ENCODE measurements at places on chromosomes 1 and 21.

GRCh38 chr1:44154049-44154448, 12.6 kb upstream of the KLF18 start:
- DNase-seq = no peak

DNA sequence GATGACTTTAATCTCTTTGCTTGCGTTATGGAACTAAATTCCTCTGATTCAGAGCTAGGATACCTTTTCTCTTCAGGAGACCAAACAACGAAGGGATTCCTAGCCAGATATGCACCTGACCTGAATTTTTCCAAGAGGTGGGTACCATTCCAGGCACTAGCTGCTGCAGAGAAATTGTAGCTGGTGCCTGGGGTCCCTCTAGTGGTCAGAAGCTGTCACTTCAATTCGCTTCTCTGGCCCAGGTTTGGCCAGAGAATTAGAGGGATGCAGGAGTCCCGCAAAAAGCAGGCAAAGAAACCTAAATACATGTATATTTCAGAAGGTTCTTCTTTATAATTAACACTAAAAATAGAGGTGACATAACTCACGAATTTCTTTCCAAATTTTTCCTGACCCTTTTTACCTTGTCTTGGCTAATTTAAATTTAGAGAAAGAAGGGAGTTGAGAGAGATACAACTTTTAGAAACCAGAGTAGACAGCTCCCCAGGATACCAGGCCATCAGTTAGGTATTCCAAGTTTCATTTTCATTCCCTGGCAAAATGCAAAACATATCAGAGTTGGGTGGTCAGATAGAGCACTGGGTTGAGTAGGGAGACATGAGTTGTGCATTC, 9.6 kb downstream of the ACKR1 start:
- DNase-seq = no peak

GRCh38 chr1:247165674-247166073, 6.1 kb downstream of the ZNF124 start:
- DNase-seq = no peak

DNA sequence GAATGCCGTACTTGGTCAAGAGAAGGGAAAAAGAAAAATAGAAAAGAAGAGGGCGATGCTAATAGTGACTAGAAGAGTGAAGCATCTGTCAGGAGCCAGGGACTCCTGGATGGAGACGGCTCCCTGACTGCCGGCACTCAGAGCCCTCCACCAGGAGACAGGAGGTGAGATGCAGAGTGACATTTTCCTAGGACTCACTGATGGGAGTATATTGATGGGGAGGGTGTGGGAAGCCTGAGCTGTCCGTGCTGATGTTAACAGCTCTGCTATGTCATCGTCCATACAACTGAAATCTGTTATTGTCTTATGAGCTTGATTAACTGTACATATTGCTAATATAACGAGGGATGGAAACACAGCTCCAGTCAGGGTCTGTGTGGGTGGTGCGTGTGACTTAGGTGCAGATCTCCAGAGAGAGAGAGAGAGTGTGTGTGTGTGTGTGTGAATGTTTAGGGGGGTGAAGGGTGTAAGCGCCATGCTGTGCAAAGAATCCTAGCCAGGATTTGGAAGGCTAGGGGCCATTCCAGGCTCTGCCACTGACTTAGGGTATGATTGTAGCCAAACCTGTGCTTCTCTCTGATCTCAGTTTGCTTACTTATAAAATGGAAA, 123.0 kb upstream of the KLHDC7A start:
- no peak for DNase-seq

DNA sequence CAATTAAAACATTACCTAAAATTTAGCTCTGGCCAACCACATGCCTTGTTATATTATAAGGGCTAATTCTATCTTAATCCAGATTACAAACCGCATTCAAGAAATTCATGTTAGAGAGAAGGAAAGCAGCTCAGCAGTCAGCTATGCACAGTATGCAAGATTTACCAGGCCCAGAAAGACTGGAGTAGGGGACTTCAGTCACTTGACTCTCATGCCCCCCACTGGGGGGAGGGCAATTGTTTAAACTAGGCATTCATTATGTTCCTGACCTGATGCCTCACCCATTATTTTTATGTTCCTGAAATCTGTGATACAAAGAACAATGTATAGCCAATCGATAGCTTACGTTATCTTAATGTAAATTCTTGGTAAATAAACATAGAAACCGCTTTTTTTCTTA, 96.9 kb downstream of the ZNF644 start:
- DNase-seq = no peak

- DNase-seq = no peak
These were observed 124.0 kb downstream of the CNIH3 start for GRCh38 chr1:224739997-224740684.

DNA sequence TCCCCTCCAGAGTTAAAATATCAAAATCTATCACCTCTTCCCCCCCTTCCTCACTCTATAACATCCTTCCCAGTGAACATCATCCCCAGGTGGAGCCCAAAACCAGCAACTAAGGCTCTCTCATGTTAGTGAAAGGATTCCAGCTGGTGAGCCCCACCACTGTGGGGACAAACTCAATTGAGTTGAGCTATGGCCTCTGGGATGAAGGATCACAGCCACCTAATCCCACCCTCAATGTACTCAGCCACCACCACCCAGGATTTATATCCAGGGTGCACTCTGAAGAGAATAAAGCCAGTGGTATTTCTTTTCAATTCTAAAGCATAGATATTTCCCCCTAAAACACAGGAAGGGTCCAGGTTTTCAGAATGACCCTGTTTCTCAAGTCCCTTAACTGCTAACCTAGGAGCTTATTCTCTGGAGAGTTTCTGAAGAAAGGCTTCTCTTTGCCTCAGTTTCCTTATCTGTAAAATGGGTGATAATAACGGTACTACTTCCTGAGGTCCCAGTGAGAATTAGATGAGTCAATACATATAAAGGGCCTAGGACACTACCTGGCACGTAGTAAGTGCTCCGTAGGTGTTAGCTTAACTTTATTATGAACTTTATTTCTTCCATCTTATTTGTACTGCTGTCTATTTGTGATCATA, 15.6 kb upstream of the BOLA1 start:
- no peak for DNase-seq

DNA sequence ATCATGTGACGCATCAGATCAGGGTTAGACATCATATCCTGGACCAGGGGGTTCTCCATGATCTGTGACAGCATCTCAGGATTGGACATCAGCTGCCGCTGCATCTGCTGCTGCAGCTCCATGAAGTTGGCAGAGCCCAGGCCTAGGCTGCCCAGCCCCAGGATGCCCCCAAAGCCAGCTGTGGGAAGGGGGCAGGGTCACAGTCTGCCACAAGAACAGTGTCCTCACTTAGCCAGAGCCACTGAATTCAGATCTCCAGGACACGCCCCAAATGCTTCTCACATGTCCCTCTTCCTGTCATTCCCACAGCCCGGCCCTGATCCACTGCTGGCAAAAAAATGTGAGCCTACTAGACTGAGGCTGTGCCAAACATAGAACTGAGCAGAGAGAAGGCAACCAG, 3.2 kb downstream of the UBQLN4 start:
- peak; percentile 5 for DNase-seq

GRCh38 chr1:11078631-11079030, 18.8 kb upstream of the SRM start:
- DNase-seq = no peak

DNA sequence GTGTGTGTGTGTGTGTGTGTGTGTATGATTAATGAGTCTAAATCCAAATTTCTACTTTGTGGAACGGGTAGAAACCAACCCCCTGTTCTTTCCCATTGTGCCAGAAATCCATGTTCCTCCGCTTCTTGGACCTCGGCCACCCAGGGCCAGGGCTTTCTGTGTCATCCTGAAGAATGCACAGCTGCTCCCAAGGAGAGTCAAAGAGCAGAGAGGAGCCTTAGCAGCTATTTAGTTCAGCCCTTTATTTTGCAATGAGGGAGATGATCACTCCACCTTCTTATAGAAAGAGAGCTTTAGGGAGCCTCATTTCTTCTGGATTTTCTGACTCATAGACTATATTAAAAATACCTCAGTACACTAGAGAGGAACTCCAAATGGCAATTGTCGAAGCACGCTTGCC, 489.3 kb upstream of the VAMP3 start:
- DNase-seq = no peak

GRCh38 chr1:193462629-193463320, 276.4 kb upstream of the B3GALT2 start:
- no peak for DNase-seq

- no peak for DNase-seq
These were observed 36.2 kb downstream of the CAMSAP2 start for GRCh38 chr1:200774735-200775444.

DNA sequence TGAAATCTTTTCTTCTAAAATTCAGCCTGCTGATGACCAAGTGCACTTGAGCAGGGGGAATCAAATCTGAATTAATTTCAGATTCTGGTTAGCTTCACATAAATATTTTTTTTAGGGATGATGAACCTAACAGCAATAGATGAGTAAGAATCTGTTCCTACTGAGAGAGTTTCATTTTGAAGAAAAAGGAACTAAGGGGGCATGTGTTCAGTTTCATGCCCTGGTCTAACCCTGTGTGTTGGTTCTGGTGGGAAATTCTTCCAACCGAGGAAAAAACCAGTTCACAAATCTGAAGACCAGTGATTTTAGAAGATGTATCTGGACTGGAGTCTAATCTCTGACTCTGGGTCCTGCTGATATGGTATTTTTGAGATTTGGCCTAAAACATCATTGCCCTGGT, 13.7 kb downstream of the SELL start:
- DNase-seq = no peak

- no peak for DNase-seq
These were observed 92.0 kb downstream of the MAST2 start for GRCh38 chr1:45895406-45895805.

DNA sequence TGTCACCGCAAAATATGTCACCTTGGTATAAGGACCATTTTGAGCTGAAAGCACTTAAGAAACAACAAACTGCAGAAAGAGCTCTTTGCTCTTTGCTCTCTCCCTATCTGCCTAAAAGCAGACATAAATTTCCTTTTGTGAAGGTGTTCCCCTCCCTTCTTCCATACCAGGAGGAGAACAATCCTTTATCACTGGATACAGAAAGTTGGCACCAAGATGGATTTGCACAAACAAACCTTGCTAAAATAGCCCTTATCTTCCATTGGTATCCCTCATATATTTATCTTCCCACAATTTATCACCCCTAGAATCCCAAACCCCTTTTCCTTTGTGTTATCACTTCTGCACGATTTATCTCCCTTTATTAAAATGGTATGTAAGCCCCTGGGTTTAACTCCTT, 51.4 kb downstream of the DPYD start:
- DNase-seq = no peak

DNA sequence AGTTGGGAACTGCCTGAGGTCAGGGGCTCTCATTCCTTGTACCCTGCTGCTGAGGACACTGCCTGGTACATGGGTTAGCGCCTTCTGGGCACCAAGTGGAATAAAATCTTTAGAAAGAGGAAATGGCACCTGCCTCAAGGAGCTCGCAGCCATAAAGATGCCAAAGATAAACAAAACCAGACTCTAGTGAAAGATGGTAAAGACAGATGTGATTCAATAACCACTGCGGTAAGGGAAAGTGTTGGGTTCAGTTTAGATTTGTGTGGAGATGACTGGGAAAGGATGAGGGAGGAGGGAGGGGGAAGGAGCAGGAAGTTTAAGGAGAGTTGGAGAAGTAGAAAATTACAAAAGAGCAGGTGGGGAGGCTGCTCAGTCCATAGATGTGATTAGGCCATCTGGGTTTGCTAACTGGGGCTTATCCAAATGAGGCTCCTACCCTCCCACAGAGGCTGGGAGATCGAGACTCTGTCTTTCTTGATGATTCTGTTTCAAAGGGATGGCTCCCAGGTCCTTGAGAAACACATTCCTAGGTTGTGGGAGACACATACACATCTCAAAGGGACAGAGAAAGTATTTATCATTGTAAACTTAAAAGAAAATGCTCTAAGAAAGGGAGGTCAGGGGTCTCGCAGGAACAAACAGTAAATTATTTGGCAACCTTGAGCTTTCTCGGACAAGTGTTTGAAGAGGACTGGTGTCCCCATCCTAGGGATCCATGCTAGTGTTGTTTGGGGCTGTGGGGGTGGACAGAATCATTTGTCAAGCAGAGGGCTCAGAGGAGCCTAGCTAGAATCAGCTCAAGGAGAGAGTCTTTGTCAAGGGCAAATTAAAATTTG, 65.7 kb upstream of the MORC3 start:
- no peak for DNase-seq

GRCh38 chr1:1627829-1628753, 3.9 kb upstream of the MMP23B start:
- DNase-seq = no peak

DNA sequence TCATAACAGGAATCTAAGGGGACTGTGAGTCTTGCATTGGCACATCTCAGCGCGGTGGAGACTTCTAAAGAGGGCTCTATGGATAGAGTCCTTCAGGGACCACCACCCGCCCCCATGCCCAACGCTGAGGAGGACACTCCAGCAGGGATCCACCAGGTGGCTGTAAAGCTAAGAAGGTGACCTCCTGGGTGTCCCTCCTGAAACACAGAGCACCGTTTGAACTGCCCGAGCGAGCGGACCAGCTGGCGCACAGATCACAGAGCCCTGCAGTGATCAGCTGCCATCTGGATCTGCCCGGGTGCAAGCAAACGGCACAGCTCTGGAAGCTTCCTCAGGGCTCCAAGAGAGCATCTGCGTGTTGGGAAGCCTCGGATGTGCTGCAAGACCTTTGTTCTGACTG, 51.3 kb upstream of the LYST start:
- DNase-seq = no peak

- no peak for DNase-seq
These were observed at the start of gene ACTL8 for GRCh38 chr1:17755120-17755519. Gene ACTL8 (plus strand): TSS chr1:17755333. CDS start chr1:17823009, 67,676 bp downstream.

- DNase-seq = no peak
These were observed 131.9 kb upstream of the COL6A1 start for GRCh38 chr21:45849651-45850050.

GRCh38 chr1:230368363-230368762, 57.8 kb downstream of the PGBD5 start:
- DNase-seq = no peak

DNA sequence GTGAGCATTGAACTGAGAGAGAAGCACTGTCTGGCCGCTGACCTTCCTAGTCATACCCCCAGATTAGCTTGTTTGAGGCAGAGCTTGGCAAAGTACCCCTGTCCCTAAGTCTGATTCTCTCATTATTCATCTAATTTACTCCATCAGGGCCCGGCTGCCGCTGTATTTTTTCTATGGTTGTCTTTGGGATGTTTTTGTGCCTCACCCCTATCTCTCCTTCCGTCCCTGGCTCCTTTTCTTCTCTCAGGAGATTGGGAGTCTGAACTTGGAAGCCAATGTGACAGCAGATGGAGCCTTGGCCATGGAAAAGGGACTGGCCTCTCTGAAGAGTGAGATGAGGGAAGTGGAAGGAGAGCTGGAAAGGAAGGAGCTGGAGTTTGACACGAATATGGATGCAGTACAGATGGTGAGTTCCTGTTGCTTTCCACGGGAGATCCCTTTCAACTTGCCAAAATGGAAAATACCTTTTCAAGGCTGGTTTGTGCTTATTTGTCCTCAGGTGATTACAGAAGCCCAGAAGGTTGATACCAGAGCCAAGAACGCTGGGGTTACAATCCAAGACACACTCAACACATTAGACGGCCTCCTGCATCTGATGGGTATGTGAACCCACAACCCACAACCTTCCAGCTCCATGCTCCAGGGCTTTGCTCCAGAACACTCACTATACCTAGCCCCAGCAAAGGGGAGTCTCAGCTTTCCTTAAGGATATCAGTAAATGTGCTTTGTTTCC, 53.9 kb downstream of the LAMC2 start:
- DNase-seq = no peak

All from anterior cingulate cortex (tissue), 58 donors.